Neural progenitor cell (in vitro differentiated cells): ENCODE measurements at places on chromosomes 1 and 21.
A peak's percentile ranks its signal among the peaks of the same experiment; 100 is the strongest.

GRCh38 chr1:116794804-116795481, 40.7 kb downstream of the CD2 start:
- DNase-seq: no peak

GRCh38 chr1:24699628-24700027, 45.6 kb upstream of the CLIC4 start:
- no peak for DNase-seq

DNA sequence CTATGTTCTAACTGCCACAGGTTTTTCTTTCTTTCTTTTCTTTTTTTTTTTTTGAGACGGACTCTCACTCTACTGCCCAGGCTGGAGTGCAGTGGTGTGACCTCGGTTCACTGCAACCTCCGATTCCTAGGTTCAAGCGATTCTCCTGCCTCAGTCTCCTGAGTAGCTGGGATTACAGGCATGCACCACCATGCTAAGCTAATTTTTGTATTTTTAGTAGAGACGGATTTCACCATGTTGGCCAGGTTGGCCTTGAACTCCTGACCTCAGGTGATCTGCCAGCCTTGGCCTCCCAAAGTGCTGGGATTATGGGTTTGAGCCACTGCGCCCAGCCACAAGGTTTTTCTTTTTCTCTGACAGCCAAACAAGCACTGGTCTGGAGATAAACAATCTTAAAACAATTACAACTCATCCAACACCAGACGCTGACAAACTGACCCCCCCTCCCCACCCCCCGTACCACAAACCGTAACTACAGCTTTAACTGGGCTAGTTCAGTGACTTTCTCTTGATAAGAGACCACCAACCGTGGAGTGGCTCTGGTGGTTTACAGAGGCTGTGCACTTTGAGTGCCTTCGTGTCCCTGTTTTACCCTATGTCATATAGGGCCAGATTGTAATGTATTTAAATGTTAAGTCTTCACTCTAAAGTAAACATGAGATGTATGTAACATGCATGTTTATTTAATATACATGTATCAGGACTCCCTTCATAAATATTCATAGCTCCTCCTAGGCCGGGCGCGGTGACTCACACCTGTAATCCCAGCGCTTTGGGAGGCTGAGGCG, 19.5 kb upstream of the PUM1 start:
- no peak for DNase-seq

GRCh38 chr1:19866758-19867157, 15.4 kb upstream of the OTUD3 start:
- no peak for DNase-seq

DNA sequence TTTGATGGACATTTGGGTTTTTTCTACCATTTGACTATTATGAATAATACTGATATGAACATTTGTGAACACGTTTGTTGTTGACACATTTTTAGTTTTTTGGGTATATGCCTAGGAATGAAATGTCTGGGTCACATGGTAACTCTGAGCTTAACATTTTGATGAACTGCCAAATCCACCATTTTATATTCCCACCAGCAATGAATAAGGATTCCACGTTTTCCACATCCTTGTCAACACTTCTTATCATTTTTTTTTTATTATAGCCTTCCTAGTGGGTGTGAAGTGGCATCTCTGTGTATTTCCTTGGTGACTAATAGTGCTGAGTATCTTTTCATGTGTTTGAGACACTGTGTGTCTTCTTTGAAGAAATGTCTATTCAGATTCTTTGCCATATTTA, 67.6 kb downstream of the RASAL2 start:
- DNase-seq: no peak

GRCh38 chr1:171663854-171664575, 11.5 kb upstream of the MYOC start:
- no peak for DNase-seq

- DNase-seq: no peak
These were observed 122.8 kb downstream of the CRB1 start for GRCh38 chr1:197390856-197391255.

DNA sequence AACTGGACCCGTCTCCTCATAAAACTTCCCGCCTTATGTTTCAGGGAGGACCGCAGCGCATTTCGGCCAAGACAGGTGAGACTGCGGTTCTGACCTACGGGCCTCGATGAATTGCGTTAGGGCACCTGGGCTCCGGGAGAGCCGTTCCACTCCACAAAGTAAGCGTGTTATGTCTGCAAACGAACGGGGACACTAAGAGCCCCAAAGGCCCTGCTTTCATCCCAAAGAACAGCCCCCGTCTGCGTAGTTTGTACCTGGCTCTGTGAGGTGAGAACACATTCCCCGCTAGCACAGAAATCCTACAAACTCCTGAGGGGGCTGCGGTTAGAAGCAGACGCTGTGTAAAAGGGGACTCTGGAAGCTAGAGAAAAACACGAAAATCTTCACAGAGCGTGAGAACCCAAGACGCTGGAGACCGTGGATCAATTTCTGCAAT, 41.6 kb upstream of the PPIAL4F start:
- no peak for DNase-seq

- DNase-seq: no peak
These were observed 5.1 kb upstream of the TMEM269 start for GRCh38 chr1:42779725-42780124.

- no peak for DNase-seq
These were observed 91.0 kb upstream of the PLPPR4 start for GRCh38 chr1:99173282-99173681.

- no peak for DNase-seq
These were observed 24.2 kb upstream of the CTPS1 start for GRCh38 chr1:40955266-40955665.

GRCh38 chr1:1121611-1122077, 5.8 kb upstream of the C1orf159 start:
- no peak for DNase-seq

DNA sequence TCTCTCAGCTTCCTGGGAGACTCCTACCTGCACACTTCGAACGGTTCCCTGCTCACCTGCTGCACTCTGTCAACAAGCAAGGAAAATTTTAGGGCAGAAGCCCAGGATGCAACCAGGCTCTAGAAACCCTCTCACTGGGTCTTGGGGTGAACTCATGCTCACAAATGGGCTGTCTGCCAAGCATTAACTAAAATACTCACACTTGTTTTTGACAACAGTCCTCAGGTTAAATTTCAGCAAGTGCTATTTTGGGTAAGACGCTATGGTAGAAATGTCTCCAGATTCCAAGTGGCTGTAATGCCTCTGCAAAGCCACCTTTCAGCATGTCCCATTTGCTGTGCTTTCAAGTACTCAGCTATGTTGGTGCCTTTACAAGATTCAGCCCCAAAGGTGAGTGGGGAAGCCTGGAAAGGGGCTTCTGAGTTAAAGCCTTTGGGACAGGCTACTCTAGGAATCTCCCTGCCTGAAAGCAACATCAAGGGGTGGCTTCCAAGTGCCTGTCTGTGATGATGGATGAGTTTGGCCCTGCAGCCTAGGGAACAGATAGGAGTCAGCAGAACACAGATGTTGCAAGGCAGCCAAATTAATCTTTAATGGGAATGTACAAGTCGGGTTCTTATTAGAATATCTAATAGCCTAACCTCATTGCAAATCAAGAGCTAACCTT, 211.9 kb upstream of the SPAG17 start:
- DNase-seq: no peak

DNA sequence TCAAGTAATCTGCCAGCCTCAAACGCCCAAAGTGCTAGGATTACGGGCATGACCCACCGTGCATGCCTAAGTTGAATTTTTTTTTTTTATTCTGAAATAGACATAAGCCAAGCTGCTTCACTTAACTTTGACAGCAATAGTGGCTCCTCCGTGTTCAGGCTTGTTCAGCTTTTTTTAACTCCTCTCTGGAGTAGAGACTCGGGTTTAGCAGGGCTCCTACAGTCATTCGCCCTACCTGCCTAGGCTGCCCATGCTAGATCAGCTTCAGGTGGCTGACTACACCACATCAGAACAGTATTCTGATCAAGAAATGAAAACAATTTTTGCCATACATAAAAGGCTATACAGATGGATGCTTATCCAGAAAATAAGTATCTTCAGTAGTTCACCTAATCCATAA, 14.7 kb downstream of the ARID4B start:
- DNase-seq: no peak

DNA sequence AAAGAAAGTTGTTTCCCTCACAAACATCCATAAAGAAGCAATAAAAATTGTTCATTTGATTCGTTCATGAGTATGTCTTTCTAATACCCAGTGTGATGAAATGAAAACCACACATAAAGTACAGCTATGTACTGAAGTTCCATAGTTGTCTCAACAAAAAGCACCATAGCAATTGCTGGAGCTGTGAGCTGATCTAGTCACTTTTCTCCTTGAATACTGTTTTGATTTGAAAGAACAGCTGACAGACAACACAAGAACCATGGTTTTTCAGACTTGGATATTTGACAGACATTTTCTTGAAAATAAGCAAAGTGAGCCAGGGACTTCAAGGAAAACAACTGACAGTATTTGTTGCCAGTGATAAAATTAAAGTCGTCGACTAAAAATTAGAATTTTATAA, 237.1 kb upstream of the PLD5 start:
- no peak for DNase-seq

- DNase-seq: no peak
These were observed 5.5 kb downstream of the C1QTNF12 start for GRCh38 chr1:1240822-1241587.

- DNase-seq: no peak
These were observed 220.5 kb downstream of the CENPF start for GRCh38 chr1:214823311-214824117.

- peak; percentile 74 for DNase-seq
These were observed 60.0 kb downstream of the FBXO2 start for GRCh38 chr1:11594222-11594621.

GRCh38 chr1:42927920-42928505, 30.7 kb downstream of the SLC2A1 start:
- DNase-seq: no peak

DNA sequence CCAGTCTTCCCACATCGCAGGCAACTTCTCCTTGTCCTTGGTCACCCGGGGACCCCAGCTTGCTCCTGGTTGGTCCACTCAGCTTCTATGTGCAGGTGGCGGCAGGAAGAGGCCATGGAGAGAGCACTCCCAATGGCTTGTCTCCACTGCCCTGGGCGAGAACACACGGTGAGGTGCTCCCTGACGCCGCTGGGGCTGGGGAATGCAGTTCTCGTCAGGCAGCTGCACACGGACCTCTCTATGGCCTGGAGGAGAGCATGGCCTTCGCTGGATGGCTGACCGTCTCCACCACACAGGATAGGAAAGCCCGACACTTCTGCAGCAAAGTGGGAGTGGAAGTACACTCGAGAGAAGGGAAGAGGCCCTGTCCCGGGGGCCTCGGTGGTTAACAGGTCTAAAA, 11.8 kb downstream of the C1orf174 start:
- DNase-seq: no peak
